ENCODE measurements at places on chromosomes 2 and 18. TPM values are rescaled to one million over a fixed set of nuclear protein-coding genes. Genes with fewer than 3 reads are reported as not detected.

DNA sequence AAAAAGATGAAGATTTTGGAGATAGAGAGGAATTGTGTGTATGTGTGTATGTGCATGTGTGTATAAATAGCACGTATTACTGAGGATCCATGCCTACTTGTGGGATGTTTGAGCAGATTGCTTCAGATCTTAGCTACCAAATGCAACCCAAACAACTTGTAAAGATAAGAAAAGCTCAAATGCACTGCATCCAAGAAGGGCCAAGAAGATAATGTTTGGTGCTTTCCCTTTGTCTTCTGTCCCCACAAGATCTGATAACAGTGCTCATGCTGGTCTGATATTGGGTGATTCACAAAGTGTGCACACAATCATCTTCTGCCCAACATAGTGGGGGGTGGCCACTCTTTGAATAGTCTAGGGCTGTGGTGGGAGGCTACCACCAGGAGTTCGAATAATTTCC lies 284.8 kb upstream of the CYRIA start:
- H3K4me3 ChIP-seq = no peak overlapping the region
- no peak overlapping the region for H3K27ac ChIP-seq
- H3K4me1 ChIP-seq = no peaks in the 10 kb centered on the region
- DNase-seq = no peak
- H3K36me3 ChIP-seq = no peaks in the 10 kb centered on the region

GRCh38 chr2:8543060-8543382 lies 138.8 kb upstream of the ID2 start:
- H3K27me3 ChIP-seq = no peaks in the 10 kb centered on the region
- H3K4me1 ChIP-seq = no peaks in the 10 kb centered on the region
- no peak overlapping the region for H3K4me3 ChIP-seq
- peak overlapping the region; percentile 61 for H3K27ac ChIP-seq
- DNase-seq = no peak
- H3K36me3 ChIP-seq = no peaks in the 10 kb centered on the region

DNA sequence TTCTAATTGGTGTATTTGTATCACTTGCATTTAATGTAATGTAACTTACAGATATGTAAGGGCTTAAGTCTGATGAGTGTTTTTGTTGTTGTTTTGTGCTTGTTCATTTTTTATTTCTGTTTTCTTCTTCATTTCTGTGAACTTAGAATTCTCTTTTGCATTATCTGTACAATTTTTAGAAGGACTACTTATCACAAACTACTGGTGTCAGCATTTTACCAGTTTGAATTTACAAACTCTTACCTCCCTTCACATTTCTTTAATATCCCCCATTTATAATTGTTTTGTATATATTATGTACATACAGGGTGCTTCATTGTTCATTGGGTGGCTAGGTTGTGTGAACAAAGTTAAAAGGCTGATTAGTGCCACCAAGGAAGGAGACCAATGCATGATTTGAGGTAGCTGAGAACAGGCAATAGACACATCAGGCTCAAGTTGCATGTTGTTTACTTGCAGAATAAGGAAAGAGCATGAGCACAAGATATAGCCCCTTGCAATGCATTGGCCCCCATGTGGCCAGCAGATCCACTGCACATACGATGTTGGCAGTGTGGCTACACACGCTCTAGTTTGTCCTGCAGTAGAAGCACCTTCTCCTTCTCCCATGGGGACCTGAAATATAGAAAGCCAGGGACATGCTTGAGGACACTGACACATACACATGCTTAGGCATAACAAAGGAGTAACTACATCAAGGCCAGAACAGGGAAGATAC lies 198.2 kb downstream of the CD8B2 start:
- H3K4me1 ChIP-seq = no peaks in the 10 kb centered on the region
- DNase-seq = no peak
- no peaks in the 10 kb centered on the region for H3K27me3 ChIP-seq
- H3K4me3 ChIP-seq = no peak overlapping the region

DNA sequence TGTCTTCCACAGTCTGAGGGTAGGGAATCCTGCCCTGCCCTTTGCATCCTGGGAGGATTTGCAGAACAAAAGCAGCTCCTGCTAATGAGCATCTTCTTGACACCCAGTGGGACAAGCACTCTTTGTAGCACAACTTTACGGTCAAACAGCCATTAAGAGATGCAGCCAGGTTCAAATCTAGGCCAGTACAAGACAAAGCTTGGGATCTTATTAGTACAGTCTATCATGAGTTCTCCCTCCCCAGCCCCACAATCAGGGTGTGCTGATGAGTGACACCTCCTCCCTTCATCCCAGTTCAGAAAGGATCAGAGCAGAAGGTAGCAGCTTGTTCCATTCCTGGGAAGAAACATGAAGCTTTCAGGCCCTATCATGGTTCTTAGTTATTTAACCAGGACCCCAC lies 41.9 kb downstream of the MARCO start:
- H3K4me1 ChIP-seq = no peaks in the 10 kb centered on the region
- H3K27ac ChIP-seq = no peak overlapping the region
- H3K36me3 ChIP-seq = no peaks in the 10 kb centered on the region
- DNase-seq = peak; percentile 20

SRD5A2 gene
- not detected for total RNA-seq

CYP27A1 gene
- total RNA-seq = 354 TPM
